ENCODE measurements at places on chromosomes 1 and 21.

- DNase-seq = no peak
These were observed 103.9 kb downstream of the HMCN1 start for GRCh38 chr1:185838111-185838510.

DNA sequence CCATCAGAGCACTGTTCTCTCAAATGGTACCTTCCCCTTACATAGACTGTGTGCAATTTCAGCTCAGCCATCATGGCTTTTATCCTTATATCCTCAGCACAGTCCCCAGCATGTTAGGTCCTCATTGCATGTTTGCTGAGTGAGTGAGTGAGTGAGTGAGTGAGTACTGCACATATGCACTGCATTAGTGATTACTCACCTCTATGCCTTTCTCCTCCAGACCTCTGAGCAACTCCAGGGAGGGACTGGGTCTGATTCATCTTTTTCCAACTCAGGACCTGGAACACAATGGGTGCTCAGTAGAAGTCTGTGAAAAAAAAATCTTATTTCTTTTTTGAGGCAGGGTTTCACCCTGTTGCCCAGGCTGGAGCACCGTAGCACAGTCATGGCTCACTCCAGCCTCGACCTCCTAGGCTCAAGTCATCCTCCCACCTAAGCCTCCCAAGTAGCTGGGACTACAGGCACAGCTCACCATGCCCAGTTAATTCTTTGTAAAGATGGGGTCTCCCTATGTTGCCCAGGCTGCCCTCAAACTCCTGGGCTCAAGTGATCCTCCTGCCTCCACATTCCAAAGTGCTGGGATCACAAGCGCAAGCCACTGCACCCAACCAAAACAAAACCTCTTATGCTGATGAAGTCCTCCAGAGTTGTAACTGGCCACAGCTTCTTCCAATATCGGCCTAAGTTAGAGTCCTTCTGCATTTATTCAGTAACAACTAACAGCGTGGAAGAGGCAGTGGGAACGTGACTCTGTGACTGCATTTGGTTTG is 23.7 kb downstream of the RNU5D-1 start:
- no peak for DNase-seq

- no peak for DNase-seq
These were observed 5.7 kb downstream of the ACAP3 start for GRCh38 chr1:1302006-1302430.

DNA sequence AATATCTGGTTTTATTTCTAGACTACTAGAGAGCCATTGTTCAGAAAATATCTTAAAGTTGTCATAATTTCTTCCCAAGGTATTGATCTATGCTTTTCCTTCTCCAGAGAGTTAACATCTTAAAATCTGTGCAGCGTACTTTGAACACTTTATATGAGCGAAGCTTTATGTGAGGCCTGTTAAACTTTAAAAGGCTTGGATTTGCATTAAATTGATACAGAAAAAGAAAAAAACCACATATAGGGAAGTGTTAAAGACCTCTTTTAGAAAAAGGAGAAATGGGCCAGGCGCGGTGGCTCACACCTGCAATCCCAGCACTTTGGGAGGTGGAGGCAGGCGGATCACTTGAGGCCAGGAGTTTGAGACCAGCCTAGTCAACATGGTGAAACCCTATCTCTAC is 59.2 kb upstream of the MORC3 start:
- no peak for DNase-seq

Measured in NCI-H774 (cell line).